ENCODE measurements at places on chromosomes 11 and 22. TPM values are rescaled to one million over a fixed set of nuclear protein-coding genes. Genes with fewer than 3 reads are reported as not detected.

DNA sequence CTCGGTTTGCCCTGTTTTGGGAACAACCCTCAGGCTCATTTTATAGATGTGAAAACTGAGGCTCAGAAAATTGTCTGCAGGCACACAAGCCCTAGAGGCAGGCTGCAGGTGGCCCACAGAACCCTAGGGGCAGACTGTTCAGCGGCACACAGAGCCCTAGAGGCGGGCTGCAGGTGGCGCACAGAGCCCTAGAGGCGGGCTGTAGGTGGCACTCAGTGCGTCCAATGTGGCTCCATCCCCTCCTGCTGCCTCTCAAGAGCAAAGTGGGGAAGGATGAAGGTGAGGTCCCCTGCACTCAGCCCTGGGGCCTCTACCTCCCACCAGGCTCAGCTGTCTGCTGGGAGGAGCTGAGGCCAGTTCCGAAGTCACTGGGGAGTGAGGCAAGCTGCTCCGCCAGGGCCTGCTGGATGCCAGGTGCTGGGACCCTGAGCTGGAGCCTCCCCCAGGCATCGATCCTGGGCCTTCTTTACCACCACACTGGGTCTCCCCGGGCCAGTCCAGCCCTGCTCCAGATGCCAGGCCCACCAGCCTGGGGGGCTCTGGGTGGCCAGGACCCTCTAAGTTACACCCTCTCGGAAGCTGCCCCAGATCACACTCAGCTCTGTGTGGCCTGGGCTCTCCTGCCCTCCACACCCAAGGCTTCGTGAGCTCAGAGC is 2.3 kb downstream of the ACY3 start:
- peak; percentile 49 for DNase-seq

- no peak for DNase-seq
These were observed 33.4 kb downstream of the KCNQ1OT1 start for GRCh38 chr11:2666401-2666741.

- no peak for DNase-seq
These were observed 29.5 kb upstream of the BID start for GRCh38 chr22:17803609-17804270.

DNA sequence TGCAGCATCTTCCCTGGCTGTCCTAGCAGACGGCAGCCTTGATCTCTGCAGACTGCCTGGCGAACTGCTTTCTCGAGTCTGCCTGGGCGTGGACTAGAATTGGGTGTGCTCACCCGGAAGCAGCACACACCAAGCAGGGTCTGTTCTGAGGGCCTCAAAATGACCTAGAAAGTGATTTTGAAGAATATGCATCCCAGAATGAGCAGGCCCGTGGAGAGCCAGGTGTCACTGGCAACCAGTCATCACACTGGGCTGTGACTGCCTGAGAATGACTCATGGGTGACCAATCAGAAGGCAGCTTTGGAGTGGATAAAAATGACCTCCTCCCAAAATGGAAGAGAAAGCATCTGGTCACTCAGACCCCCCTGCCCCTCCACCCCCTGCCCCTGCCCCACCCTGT is 114.9 kb upstream of the NECTIN1 start:
- DNase-seq: no peak

Gene PPP1CA
- total RNA-seq: 324 TPM

Data from HT1080 (cell line).